ENCODE measurements at places on chromosomes 5 and 9.

DNA sequence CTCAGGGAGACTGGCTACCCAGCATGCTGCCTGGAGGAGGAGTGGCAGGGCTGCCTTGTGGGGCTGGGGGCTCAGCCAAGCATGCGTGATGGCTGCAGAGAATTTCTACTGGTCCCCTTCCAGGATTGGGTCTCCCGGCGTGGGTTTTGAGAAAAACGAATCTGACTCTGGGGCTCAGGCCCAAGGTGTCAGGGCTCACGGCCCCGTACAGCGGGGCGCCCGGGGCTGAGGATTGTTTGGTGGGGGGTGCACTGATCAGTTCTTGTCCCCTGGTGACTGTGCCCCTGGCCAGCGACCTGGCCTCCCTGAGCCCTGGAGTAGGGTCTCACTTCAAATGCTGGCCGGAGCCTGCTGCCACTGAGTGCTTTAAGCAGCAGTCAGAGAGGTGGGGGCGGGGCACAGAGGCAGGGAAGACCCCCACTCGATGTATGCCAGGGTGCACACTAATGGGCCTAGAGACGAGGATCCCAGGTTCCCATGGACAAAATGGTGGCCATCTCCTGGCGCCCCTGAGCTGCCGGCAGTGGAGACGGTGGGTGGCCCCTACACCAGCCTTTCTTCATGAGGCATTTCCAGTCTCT, 45.5 kb upstream of the RNU6ATAC start:
- no peak for DNase-seq

- DNase-seq, result no peak
Observed at GRCh38 chr5:6545770-6546690, 86.8 kb downstream of the NSUN2 start.

GRCh38 chr9:83387401-83388185, 150.6 kb downstream of the FRMD3 start:
- no peak for DNase-seq

GRCh38 chr9:125700791-125701190, 6.2 kb downstream of the MAPKAP1 start:
- peak; percentile 26 for DNase-seq

DNA sequence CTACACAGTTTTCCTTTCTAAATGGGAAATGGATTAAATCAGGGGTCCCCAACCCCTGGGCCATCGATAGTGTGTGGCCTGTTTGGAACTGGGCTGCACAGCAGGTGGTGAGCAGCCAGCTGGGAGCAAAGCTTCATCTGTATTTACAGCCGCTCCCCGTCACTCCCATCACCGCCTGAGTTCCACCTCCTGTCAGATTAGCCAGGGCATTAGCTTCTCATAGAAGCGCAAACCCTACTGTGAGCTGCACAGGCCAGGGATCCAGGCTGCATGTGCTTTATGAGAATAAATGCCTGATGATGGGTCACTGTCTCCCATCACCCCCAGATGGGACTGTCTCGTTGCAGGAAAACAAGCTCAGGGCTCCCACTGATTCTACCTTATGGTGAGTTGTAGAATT, 41.2 kb upstream of the FLT4 start:
- no peak for DNase-seq

DNA sequence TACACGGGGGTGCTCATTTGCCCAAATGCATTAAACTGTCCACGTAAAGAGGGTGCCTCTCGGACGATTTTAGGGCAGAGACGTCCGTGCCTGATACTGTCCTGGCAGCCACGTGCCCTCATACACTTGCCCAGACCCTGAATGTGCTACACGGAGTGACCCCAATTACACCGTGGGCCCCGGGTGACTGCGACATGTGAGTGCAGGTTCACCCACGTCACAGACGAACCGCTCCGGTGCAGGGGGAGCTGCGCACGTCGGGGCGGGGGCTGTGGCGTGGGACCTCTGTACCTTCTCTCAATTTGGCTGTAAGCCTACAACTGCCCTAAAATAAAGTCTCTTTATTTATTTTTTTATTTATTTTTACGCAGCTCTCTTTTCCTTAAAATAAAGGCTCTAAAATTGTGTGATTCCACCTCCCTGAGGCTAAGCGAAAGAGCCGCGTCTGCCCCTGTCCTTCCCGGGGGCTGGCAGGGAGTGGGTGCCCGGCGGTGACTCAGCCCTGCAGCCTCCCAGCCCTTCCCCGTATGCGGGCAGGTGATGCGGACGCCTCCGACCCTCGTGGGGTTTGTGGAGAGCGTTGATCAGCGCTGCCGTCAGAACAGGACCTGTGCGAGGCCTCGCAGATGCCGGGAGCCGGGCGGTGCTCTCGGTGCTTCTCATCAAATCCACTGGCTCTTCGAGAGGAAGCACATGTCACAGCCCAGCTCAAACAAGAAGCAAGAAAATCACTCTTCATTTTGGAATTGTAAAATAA, 9.2 kb upstream of the EGFL7 start:
- no peak for DNase-seq

DNA sequence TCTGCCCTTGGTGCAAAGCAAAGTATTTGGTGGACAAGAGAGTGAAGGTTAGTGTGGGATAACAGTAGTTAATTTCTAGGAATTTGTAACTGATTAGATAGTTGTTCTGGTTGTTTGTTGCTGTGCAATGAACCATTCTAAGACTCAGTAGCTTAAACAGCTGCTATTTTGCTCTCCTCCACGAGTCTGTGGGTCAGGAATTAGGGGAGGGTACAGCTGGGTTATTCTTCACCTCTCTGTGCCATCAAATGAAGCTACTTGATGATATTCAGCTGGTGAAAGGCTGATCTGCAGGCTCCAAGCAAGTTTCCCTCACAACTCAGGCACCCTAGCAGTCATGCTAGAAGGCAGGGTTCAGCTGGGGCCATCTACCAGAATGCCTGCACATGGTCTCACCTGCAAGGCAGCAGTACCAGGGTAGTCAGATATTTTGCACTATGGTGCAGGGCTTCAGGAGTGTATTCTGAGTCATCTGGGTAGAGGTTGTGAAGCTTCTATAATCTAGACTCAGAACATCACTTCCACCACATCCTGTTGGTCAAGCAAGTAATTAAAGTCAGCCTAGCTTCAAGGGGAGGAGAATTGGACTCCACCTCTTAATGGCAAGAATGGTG, 159.5 kb upstream of the SLC28A3 start:
- no peak for DNase-seq

DNA sequence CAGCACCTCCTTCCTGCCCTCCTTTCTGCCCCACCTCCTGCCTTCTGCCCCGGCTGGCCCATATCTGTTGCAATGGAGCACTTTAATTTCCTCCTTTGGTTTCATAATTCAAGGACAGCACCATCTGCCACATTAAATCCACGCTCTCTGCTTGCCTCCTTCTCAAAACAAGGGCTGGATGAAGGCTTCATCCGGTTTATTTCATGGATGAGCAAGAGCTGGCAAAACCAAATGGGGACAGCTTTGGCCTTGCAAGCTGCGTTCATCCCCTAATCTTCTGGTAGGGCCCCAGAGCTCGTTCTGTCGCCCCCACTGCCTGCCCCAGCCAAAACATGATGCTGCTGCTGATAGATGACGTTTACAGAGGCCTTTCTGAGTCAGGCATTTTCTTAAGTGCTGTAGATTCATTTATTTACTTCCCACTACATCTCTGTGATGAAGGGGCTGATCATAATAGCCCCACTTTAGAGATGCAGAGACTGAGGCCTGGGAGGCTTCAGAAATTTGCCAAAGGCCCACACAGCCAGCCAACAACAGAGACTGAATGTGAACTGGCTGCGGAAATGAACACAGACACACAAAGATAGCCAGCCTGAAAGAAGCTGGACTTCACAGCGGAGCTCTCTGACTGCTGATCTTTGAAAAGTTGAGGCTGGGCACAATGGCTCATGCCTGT, 115.6 kb upstream of the CPEB4 start:
- no peak for DNase-seq

DNA sequence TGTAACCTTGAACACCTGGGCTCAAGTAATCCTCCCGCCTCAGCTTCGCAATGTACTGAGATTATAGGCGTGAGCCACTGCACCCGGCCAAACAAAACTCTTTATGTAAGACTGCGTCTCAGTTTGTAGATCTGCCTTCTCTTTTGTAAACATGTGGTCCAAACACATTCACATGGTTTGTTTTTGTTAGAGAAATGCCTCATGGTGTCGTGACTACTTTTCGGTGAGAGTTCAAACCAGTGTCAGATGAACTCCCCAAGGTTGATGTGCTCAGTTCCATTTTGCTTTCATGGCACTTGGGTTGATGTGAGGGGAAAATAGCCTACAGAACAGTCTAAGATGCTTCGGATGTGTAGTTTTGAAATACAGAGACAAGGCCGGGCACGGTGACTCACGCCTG, 231.6 kb downstream of the GOLPH3 start:
- DNase-seq, result no peak

DNA sequence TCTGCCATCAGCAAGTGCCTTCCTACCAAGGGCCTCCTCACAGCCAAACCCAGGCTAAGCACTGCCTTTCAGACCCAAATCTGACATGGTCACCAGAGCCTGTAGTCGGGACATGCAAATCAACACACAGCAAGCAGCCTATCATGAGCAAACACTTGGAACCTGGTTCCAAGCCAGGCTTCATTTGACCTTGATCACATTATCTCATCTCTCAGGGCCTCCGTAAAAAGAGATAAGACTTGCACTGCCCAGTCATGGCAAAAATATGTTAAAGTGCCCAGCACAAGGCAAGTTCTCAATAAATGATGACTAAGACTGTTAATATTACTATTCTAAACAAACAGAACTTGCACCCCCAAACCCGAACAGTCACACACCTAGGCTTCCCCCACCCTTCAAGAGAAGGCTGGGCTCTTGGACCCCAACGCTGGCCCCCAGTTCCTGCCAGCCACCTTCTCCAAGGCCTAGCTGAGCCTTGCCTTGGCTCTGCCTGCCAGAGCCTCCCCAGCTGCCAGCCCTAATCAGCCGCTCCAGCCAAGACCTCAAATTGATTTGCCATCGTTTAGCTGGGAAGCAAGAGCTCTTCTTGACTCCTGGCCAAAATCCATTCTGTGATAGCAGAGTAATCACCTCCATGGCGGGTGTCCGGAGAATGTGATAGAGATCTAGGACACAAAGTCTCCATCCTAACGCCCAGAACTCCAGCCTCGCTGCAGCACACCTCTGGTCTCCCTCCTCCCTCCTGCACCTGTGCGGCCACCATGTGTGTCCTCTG, 18.7 kb downstream of the CPLX2 start:
- DNase-seq, result peak; percentile 8

- peak; percentile 40 for DNase-seq
Observed at GRCh38 chr9:89311346-89312221, 589 bp downstream of the CKS2 start.

- peak; percentile 54 for DNase-seq
Observed at GRCh38 chr9:108156270-108156998, 666.9 kb upstream of the KLF4 start.

- no peak for DNase-seq
Observed at GRCh38 chr9:89756891-89757537, 152.2 kb downstream of the GADD45G start.

DNA sequence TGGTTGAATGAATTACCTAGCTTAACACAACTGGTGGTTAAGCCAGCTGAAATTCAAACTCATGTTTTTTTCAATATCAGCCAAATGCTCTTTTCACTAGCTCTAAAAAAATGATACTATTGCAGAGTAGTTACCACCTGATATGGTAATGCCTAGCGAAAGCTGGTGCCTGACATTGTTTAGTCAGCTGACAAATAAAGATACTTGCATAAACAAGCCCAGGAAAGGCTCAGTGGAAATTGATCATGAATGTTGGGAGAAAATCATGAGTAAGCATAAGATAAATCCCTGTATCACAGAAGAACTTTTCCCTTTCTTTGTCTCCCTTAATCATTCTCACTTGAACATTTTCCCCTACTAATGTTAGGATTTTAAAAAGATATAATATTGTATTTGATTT, 54.6 kb downstream of the FGF10 start:
- DNase-seq, result no peak

GRCh38 chr5:147648597-147648996, 133.9 kb downstream of the JAKMIP2 start:
- no peak for DNase-seq

DNA sequence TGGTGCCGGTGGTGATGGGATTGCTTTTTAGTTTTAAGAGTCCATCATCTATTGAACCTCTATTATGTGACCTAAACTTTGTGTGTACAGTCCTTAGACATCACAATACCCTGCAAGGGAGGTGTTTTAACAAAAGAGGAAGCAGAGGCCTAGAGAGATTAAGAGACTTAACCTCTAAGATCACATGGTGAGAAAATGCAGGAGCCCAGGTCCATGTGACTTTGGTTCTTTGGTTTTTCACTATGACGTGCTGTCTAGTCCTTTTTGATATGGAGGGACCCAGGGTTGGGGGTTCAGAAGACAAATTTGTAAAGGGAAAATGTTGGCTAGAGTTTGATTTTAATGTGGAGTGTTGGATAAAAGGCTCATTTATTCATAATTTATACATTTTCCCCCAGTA, 34.1 kb upstream of the TRMT10B start:
- no peak for DNase-seq

DNA sequence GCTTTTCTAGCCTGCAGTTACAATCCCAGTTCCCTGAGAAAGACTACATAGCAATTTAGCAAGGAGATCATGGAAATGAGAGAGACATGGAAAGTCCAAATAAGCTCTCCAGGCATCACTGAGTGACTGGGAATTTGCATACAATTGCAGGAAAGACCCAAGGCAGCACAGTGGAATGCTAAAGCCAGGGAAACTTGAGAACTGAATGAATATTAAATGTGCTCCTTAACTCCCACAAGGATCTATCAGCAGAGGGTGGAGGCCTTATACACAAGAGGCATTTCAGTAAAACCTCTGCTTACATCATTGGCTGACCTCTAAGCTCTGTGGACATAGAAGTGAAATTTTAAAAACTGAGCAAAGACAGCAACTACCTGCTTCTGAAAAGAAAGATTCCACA, 355.6 kb upstream of the DAB2 start:
- DNase-seq, result peak; percentile 93

- DNase-seq, result no peak
Observed at GRCh38 chr5:139407517-139407916, 3.6 kb upstream of the SPATA24 start.

DNA sequence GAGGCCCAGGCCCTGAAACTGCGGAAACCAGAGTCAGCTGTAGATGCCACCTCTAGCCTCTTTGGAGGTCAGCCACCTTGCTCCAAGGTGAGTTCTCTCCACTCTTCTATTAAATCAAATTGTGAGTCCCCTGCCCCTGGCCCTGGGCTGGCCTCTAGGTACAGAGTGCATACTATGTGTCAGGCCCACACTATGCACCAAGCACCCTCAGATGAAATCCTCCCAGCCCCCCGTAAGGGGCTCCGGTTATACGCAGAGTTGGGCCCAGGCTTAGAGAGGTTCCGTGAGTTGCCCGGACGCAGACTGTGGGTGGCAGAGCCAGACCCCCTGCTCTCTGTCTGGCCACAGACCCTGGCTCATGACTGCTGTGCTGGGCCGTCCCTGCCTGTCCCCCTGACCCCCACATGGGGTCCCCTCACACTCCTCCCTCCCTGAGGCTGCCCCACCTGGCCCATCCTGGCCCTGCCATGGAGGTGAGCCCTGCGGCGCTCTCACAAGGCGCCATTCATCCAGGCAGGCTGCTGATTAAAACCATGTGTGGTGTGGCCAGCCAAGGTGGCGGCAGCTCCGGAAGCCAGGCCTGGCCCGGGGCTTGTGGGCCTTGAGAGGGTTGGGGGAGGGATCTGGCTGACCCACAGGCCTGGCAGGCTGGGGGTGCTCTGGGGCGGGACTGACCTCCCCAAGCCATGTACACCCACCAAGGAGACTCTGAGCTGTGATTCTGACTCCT, 65.5 kb upstream of the SYNPO start:
- peak; percentile 23 for DNase-seq
